ENCODE measurements at places on chromosomes 1 and 21.

GRCh38 chr1:116194568-116194967 lies 83.4 kb downstream of the MAB21L3 start:
- no peaks in the 10 kb centered on the region for H3K4me1 ChIP-seq
- DNase-seq: no peak
- H3K36me3 ChIP-seq: no peaks in the 10 kb centered on the region

- H3K36me3 ChIP-seq: no peaks in the 10 kb centered on the region
- H3K27me3 ChIP-seq: no peaks in the 10 kb centered on the region
- no peak for DNase-seq
- H3K4me1 ChIP-seq: peaks cover 7% of the 10 kb centered on the region
- no peak overlapping the region for H3K4me3 ChIP-seq
- no peak overlapping the region for H3K27ac ChIP-seq
Measured at GRCh38 chr1:119329541-119330461, 38.8 kb upstream of the HAO2 start.

DNA sequence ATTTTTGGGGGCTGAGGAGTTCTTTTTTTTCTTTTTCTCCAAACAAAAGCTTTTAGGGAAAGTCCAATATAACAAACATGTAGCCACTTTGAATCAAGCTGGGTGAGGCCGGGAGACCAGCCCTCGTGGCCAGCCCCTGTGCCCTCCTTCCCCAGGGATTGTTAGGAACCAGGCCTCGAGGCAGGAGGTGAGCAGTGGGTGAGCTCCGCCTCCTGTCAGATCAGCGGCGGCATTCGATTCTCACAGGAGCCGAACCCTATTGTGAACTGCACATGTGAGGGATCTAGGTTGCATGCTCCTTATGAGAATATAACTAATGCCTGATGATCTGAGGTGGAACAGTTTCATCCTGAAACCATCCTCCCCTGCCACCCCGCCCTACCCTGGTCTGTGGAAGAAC lies 41.8 kb upstream of the TTC22 start:
- DNase-seq: no peak
- H3K4me3 ChIP-seq: no peak overlapping the region
- no peaks in the 10 kb centered on the region for H3K27me3 ChIP-seq
- H3K4me1 ChIP-seq: no peaks in the 10 kb centered on the region
- no peaks in the 10 kb centered on the region for H3K36me3 ChIP-seq

GRCh38 chr21:45516071-45516670 lies 26.1 kb downstream of the SLC19A1 start:
- H3K27me3 ChIP-seq: no peaks in the 10 kb centered on the region
- no peak overlapping the region for H3K27ac ChIP-seq
- no peak overlapping the region for H3K4me3 ChIP-seq
- H3K4me1 ChIP-seq: no peaks in the 10 kb centered on the region
- no peak for DNase-seq

Measured in naive thymus-derived CD4-positive, alpha-beta T cell (primary cell).